Cerebellum (tissue), 4 donors: ENCODE measurements at places on chromosomes 12 and 14. TPM values are rescaled to one million over a fixed set of nuclear protein-coding genes. Genes with fewer than 3 reads are reported as not detected.

The SLC2A13 gene
- total RNA-seq, result 16.8 TPM

The IL23A gene
- not detected for total RNA-seq

The IGFBP6 gene
- 5.5 TPM for total RNA-seq

The HOTAIR gene
- total RNA-seq, result not detected

The NYNRIN gene
- 31.8 TPM for total RNA-seq

The KCNA5 gene
- total RNA-seq, result 2.9 TPM

The MSRB3 gene
- total RNA-seq, result 7.0 TPM

The CCDC38 gene
- not detected for total RNA-seq

The HOXC10 gene
- total RNA-seq, result not detected

The LALBA gene
- total RNA-seq, result not detected

The KLRK1 gene
- total RNA-seq, result 0.73 TPM

The PPP1R3E gene
- 11.3 TPM for total RNA-seq

The ZC2HC1C gene
- total RNA-seq, result 1.1 TPM

The GLI1 gene
- total RNA-seq, result 4.5 TPM

The KRT86 gene
- total RNA-seq, result not detected

The CD163 gene
- total RNA-seq, result 2.9 TPM

The FBXL14 gene
- 17.2 TPM for total RNA-seq

The METTL25 gene
- total RNA-seq, result 20.2 TPM

The CCDC177 gene
- total RNA-seq, result 4.5 TPM

The KRT78 gene
- total RNA-seq, result not detected

The ARHGAP9 gene
- 2.1 TPM for total RNA-seq

The DBX2 gene
- 0.73 TPM for total RNA-seq

The DNAH10 gene
- total RNA-seq, result 2.1 TPM

The INSM2 gene
- 9.6 TPM for total RNA-seq

The TAMALIN gene
- total RNA-seq, result 5.4 TPM

The PTPRO gene
- total RNA-seq, result 149 TPM

The ACSM4 gene
- not detected for total RNA-seq

The CD27 gene
- not detected for total RNA-seq

The KRT85 gene
- total RNA-seq, result not detected

The SLC6A15 gene
- 63.4 TPM for total RNA-seq

The FGF6 gene
- not detected for total RNA-seq

The LBHD2 gene
- total RNA-seq, result not detected

The BIN2 gene
- 1.1 TPM for total RNA-seq
